ENCODE measurements at places on chromosomes 4 and X.

GRCh38 chr4:93061826-93062225, 758.1 kb downstream of the GRID2 start:
- DNase-seq: no peak

- DNase-seq: no peak
Measured at GRCh38 chrX:16462912-16463311, 187.0 kb upstream of the S100G start.

- no peak for DNase-seq
Measured at GRCh38 chrX:119481323-119481801, 13.1 kb downstream of the SLC25A5 start.

GRCh38 chr4:169042608-169043007, 32.6 kb upstream of the CBR4 start:
- DNase-seq: no peak

DNA sequence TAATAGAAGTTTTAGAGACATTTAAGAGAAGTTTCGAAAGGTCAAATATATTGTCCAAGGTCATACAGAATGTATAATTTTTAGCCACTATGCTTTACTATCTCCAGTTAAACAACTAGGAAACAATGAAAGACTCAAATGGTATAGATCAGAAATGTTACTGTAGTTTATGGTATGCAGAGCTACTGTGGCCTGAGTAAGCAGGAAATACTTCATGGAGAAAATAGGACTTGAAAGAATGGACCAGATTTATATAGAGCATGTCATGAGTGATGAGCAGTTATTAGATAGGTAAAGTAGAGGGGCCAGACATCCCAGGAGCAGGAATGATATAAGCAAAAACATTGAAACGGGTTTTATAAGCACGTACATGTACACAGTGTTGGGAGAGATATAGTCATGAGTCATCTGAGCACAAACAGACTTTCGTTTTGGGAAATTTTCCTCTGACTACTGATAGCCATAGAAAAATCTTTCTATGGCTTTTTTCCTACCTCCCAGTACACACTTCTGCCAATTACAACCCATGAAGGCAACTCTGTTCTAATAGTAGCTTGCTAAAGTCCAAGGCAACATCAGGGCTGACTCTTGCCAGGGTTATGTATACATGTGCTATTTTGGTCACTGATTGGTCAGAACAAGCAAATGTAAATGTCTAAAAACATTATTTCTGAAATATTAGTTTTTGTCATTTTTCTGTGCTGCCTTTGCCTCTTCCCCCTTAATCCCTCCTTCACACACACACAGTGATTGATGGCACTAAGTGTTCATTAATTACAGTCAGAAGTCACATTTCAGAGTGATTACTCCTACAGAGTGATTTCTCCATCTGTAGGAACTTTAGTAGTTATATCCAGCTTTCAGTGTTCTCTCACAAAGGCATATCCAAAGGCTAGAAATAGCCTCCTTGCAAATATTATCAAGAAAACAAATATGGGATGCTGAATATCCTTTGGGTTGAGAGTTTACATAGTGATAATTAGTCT, 198.7 kb downstream of the ENOX2 start:
- no peak for DNase-seq

Data from activated CD4-positive, CD25-positive, alpha-beta regulatory T cell (primary cell).